ENCODE measurements at places on chromosomes 2 and 18.

- no peak for DNase-seq
Observed at GRCh38 chr2:142983174-142983573, 105.7 kb downstream of the KYNU start.

- DNase-seq = peak; percentile 69
Observed at GRCh38 chr2:232523682-232524597, 2.0 kb upstream of the CHRND start.

GRCh38 chr18:76953583-76954233, 131.4 kb downstream of the ZNF236 start:
- DNase-seq = no peak

GRCh38 chr18:58303363-58303762, 259.3 kb downstream of the NEDD4L start:
- peak; percentile 53 for DNase-seq

GRCh38 chr2:15058015-15058720, 425.7 kb downstream of the LRATD1 start:
- DNase-seq = peak; percentile 38

DNA sequence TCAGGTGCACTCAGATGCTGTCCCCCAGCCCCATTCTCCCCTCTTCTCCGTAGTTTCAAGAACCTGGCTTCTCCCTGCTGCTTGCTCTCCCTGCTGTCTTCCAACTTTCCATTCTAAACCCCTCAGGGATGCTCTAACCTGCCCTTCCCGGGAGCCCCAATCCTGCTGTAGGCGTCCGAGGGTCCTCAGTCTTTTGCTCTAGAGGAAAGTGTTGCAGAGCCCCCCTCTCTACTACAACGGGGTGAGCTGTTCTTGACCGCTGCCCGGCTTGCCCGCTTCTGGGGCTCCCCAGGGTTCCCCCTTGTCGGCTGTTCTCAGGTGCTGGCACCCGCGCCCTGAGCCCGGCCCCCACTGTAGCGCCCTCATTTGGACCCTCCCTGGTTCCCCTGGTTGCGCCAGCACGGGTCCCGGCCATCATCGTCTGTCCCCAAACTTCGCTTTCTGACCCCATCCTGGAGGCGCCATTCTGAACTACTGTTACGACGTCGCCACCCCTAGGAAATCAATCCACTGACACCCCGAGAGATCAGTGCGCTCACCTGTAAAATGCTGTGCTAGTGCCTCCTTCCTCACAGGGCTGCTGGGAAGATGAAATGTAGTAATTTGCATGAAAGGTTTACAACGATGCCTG, 31.9 kb upstream of the REG3G start:
- no peak for DNase-seq

DNA sequence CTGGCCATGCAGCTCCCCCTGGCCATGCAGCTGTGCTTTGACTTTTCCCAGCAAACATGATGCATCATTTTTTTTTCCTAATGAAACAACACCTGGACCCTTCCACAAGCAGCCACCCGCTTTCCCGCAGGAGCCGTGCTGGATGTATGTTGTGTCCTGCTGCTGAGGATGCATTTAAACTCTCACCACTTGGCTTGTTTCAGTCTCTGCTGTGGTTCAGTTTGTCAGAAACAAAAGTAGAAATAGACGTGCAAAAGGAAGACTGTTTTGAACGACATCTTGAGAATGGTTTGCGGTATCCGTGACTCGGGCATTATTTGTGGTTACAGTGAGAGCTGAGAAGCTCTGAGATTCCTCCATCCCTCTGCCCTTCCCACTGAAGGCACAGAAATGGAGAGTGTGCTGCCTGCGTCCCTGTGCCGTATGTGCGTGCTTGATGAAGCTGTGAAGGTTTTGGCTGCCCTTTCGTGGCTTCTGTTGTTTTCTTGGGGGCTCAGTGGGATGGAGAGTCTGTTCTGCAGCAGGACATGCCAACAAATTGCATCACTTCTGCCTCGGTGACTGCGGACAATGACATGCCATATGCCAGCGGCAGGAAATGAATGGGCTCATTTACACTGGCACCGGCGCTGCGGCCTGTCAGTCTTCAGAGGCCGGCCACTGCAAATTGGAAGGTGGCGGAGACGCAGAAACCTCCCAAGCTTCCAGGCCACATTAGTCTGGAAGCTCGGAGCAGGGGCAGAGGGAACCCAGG, 417.7 kb upstream of the SALL3 start:
- no peak for DNase-seq

- DNase-seq = no peak
Observed at GRCh38 chr2:178075006-178075326, 2.4 kb upstream of the PDE11A start.

- no peak for DNase-seq
Observed at GRCh38 chr2:27653397-27653796, 10.0 kb downstream of the SUPT7L start.

GRCh38 chr18:79322441-79322840, 73.3 kb upstream of the NFATC1 start:
- DNase-seq = no peak

DNA sequence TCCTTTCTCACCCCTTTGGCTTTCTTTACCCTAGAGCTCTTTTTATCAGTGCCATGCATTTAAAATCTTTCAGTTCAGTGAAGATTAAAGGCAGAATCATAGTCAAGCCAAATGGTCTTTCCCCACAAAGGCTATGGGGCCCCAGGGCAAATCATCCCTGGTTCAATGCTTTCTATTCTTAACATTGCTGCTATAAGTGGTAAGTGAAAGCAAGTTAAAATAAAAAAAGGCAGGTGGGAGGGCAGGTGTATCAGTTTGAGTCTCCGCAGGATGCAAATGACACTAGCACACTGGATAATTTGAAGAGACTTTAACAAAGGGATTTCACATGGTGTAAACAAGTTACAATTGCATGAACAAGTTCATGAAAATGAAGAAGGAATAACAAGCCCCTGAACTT, 757.4 kb downstream of the SATB2 start:
- no peak for DNase-seq

GRCh38 chr18:11561293-11561692, 48.1 kb upstream of the SLC35G4 start:
- no peak for DNase-seq

GRCh38 chr2:55555977-55556376, 36.5 kb downstream of the CFAP36 start:
- no peak for DNase-seq

GRCh38 chr2:19264852-19265251, 93.6 kb downstream of the OSR1 start:
- DNase-seq = no peak

DNA sequence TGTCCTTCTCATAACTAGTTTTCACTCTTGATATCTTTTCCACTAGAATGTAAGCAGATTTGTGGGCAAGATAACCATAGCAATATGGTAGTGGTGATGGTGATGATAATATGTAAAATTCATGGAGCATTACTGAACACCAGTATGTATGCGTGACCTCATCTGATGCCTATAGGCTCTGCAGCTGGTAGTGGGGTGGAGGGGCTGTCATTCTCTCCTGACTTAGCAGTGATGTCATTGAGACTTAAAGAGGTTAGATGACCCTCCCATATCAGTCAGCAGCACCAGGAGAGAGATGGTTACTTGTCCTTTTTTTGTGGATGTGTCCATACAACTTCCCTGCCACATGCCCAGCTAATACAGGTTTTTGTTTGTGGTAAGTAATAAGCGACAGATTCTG, 27.9 kb downstream of the PARD3B start:
- no peak for DNase-seq

GRCh38 chr2:64331114-64331645, 122.8 kb upstream of the LGALSL start:
- no peak for DNase-seq

DNA sequence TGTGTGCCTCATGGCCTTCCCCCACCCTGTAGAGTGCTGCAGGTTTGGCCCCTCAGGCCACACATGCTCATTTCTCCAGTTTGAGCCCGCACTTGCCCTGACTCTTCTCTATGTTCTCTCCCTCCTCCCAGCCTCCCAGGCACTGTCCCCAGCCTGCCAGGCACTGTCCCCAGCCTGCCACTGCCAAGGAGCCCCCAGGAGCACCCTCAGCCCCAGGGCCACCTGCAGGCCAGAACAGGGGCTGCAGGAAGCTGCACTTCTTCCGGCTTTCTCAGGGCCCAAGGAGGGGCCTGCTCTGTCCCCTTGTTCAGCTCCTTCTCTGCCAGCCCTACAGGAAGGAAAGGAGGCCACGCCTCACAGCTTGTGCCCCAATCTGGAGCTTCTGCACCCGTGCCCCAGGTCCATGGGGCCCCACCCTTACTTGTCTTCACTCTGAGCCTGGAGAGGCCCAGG, 31.6 kb downstream of the CYP26B1 start:
- no peak for DNase-seq

GRCh38 chr2:158487419-158487818, 30.7 kb downstream of the PKP4 start:
- DNase-seq = no peak

DNA sequence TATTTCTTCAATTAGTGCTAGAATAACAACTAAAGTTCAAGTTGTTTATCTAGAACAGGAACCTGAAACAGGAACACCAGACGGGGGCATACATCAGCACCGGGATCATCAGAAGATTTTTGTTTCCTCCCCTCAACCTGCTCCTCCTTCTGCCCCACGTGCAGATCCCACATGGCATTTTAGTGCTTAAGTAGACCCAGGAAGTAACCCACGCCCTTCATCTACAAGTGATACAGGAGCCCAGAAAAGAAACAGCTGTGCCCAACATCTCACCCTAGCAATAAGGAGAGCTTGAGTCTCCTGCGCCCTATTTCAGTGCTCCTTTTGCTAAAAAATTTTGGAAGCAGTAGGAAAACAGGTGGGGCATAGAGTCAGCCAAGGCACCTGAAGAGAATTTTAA, 5.2 kb downstream of the ZNF385B start:
- DNase-seq = no peak

- DNase-seq = no peak
Observed at GRCh38 chr18:11976315-11977152, 4.8 kb upstream of the IMPA2 start.
